ENCODE measurements at places on chromosomes 13 and 19.

DNA sequence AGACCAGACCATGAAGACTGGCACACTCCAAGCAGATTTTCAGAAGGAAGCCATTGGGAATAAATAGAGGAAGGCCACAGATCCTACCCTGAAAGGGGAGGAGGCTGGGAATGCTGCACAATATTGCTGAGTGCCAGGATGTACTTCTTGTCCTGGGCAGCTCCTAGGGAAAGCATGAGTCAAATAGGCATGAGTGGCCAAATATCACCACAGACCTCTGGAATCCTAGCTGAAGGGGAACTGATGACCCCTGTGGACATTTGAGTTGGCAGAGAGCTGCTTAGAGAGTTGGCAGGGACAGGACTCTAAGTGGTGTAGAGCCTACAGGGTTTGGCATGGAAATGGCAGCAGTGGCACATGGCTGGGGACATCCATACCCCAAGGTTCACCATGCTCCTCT is 234.3 kb upstream of the TRPC4 start:
- DNase-seq: no peak

DNA sequence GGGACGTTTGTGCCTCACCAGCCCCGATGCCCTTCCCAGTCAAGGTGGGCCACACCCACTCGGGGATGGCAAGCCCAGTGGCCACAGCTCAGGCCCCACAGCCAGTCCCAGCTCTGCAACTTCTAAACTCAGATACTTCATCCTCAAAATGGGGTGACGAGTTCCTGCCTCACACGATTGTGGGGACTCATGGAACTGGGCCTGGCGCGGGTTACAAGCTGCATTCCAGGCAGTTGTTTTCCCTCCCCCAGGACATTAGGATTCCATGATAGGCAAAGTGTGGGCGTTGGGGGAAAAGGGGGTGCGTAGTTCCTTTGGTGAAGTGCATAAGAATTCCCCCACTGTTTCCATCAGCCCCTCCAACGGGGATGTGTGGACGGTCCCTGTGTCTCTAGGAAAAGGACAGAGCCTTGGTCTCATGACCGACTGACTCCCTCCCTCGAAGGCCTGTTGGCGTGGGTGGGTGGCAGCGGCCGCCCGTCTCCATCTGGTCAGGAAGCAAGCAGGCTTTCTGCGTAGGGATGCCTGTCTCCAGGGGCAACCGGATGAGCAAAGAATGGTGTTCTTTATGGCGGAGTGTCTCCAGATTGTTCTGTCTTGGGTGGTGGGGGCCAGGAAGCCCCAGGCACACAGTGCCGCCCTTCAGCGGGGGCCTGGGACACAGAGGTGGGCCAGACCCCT is 21.1 kb upstream of the NPAS1 start:
- DNase-seq: no peak

- no peak for DNase-seq
Measured at GRCh38 chr13:73918691-73919090, 215.5 kb downstream of the KLF12 start.

DNA sequence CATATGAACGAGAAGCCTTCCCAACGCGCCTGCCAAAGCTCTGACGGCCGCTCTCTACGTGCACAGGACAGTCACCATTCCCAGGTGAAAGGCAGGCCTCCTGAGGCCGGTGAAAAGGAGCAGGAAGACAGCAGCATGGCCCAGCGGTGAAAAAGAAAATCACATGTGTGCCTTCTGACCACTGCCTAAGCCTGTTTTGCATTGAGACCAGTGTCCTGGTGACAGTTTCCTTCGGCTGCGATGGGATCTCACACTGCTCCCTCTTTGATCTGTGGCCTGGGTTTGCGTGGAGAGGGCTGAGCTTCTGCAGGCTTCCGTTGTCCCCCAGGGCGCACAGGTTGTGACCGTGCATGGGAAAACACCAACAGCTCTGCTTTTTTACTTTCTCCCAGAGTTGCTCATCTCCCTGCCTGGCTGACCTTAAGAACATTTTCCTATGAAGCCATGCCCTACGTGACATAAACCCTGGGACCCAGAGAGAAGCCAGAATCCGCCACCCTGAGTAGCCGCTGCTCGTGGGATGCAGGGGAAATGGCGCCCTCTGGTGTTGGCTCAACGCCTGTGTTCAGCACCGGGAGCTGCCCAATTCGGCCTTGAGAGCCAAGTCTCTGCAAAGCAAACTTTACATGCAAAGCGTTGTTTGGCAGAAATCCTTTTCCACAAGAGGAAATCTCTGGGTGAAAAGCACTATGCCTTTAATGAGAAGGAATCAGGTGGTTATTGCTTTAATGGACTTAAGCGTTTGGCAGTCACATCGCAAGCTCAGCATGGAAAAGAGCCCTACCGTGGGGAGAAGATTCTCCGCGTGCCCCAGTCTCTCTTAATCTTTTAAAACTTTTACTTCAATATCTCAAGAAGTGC is 112.2 kb upstream of the GPR12 start:
- DNase-seq: no peak

DNA sequence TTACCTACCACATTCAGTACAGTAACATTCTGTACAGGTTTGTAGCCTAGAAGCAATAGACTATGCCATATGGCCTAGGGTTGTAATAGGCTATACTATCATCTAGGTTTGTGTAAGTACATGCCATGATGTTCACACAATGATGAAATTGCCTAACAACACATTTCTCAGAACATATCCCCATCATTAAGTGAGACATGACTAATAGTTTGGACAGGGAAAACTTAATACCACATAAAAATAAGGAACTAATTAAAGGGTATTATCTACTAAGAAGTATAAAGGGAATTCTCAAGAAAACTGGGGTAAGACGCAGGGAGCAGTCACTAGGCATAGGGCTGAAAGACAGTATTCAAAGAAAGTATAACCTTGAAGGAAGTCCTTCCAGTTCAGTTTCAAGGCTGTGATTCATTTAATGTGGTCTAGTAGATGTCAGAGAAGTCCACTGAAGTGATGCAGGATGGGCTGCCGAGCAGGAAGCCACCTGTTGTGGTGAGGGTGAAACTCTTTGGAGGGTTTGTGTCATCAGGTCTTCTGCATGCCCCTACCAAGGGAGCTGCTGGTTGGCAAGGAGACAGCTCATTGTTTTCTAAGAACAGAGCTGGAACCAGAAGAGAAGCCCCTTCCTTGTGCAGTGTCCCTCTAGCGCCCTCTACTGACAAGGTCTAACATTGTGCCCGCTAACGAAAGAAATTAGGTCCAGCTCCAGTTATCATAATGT is 122.9 kb downstream of the OLFM4 start:
- DNase-seq: no peak

GRCh38 chr13:99501848-99502301 is 603 bp downstream of the TM9SF2 start:
- DNase-seq: peak; percentile 8

- peak; percentile 19 for DNase-seq
Measured at GRCh38 chr19:17841810-17842662, 5.7 kb downstream of the JAK3 start.

- no peak for DNase-seq
Measured at GRCh38 chr13:44565881-44566280, 10.2 kb downstream of the TSC22D1 start.

DNA sequence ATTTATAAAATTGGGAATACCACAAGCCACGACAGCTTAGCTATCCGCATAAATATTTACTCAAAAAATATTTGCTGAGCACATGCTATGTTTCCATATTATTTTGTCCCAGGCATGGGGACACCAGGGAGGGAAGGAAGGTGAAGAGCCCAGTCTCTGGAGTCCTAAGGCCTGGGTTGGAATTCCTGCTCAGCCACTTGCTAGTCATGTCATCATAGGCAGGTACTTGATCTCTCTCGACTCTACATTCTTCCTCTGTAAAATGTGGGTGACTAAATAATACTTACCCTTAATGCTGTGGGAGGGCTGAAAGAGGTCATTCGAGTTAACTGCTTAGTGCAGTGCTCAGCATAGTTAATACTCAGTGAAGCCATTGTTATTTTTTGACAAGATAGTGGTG is 4.3 kb upstream of the RNASEH2B start:
- DNase-seq: no peak

GRCh38 chr13:40994581-40995230 is 24.4 kb downstream of the ELF1 start:
- DNase-seq: no peak

Measured in CD4-positive, alpha-beta T cell treated with Interleukin-6 at 100 ng/mL for 8 hours (primary cell).